Umbilical cord (tissue), 2 donors: ENCODE measurements at places on chromosomes 3 and 15.

DNA sequence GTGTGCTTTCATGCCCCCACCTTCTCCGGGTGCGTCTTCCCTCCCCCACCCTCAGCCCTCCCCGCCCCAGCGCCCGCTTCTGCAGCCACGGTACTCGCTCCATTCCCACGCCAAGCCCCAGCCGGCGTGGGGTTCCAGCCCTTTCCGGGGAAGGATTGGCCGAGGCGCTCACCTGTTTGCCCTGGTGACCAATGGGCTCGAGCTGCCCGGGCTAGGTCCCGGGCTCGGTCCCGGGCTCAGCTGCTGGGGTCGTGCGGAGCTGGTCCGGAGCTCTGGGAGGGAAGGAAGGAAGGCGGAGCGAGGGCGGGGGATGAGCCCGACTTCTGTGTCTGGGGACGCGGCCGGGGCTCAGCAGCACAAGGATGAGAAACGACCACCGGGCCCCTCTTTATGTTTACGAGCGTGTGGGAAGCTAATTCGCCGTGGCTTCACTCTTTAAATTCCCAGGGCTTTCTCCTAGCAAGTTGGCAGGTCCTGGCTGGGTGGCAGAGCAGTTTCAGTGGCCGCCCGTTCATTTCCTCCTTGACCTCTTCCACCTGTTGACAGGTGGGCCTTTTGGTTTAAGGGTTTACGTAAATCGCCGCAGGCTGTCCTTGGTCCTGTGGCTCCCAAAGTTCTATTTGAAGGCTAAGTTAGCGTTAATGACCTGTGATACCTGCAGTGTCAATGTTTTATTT is at the start of gene IGSF10:
TSS of gene IGSF10 (minus strand) at position 288 of the 677 bp plus-strand sequence. CDS start 2,352 bp downstream, outside the sequence.
- peak; percentile 31 for DNase-seq

- no peak for DNase-seq
These were observed 4.5 kb upstream of the C3orf70 start for GRCh38 chr3:185157347-185157746.

GRCh38 chr3:104717828-104718196 is 648.9 kb upstream of the ALCAM start:
- peak; percentile 79 for DNase-seq

DNA sequence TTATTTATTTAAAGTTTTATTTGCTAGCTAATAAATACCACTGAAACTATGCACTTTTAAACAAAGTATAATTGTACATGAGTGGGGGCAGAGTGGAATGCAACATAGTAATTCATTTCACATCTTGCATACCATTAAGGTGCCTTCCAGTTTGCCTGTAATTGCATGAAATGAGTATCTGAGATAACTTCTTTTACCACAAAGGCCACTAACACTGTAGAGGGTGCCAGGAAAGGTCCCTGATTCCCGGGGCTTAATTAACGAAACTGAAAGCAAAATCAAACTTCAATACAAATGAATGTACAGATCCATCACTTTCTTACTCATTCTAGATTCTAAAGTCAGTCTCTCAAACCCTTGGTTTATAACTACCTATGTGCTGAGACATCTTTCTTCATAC is 2.1 kb downstream of the CD47 start:
- DNase-seq = no peak

- DNase-seq = peak; percentile 98
These were observed 90.2 kb downstream of the CERS3 start for GRCh38 chr15:100438570-100438969.

- no peak for DNase-seq
These were observed 19.9 kb upstream of the RPL29 start for GRCh38 chr3:52015438-52016228.

GRCh38 chr3:64011685-64012084 is 11.6 kb downstream of the PSMD6 start:
- no peak for DNase-seq

GRCh38 chr3:134308350-134308891 is 57.8 kb upstream of the RYK start:
- peak; percentile 86 for DNase-seq

DNA sequence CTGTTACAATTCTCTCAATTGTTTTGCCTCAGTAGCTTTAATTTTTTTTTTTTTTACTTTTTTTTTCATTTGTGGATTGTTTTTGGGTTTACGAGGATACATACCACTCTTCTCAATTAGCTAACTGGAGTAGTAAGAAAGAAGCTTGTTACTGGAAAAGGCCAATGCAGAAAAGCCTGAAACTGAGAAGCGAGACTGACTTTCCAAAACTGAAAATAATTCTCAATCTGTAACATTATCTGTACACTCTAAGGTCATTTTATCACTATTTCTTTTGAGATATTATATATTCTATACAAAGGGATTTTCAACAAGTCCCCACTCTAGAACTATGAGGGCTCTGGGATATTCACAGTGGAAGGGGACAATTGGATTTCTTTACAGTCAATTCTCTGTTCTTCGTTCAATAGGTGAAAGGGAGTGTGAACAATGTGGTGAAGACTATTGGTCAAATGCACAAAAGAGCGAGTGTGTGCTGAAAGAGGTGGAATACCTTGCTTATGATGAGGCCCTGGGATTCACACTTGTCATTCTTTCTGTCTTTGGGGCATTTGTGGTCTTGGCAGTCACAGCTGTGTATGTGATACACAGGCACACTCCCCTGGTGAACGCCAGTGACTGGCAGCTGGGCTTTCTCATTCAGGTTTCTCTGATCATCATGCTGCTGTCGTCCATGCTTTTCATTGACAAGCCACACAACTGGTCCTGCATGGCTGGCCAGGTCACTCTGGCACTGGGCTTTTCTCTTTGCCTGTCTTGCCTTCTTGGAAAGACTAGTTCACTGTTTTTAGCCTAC is 83.9 kb upstream of the KCNAB1 start:
- DNase-seq = no peak

- no peak for DNase-seq
These were observed 6.5 kb upstream of the STRC start for GRCh38 chr15:43625106-43625505.

DNA sequence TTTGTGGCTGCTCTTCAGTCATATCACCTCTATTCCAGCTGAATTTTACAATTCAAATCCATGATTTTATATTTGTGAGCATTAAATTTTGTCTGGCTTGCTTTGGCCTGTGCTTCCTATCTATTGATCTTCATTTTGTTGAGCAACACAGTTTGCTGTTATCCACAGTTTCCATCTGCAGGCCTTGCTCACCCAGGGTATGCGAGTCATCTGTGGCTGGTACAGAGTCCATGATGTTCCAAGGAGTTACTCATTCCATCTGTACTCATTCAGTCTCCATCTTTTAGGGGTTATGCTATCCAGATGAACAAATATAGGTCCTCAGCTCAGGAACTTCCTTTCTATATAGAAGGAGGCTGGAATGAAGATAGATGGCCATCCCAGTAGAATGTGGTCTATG is 70.1 kb upstream of the CCK start:
- DNase-seq = no peak

DNA sequence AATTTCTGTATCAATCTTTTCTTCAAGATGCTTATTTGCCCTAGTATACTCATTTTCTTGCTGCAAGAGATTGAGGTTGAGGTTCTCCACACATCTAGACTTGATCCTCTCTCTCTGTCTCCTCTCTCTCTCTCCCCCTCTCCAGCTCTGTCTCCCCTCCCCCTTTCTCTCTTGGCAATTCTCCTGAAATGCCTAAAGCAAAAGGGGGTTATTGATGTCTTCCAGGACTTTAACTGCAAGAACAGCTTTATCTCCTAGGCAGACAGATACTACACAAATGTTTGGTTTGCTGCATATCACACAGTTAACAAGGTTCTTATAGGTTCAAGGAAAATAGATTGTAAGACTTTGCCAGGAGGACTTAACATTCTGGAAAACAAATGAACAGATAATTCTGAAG is 52.1 kb downstream of the TMEM212 start:
- peak; percentile 78 for DNase-seq

GRCh38 chr15:83866692-83867091 is 212.8 kb downstream of the ADAMTSL3 start:
- DNase-seq = peak; percentile 61

GRCh38 chr15:88865498-88866099 is 29.7 kb downstream of the HAPLN3 start:
- no peak for DNase-seq

- DNase-seq = no peak
These were observed 25.1 kb downstream of the NSMCE3 start for GRCh38 chr15:29244544-29244943.

DNA sequence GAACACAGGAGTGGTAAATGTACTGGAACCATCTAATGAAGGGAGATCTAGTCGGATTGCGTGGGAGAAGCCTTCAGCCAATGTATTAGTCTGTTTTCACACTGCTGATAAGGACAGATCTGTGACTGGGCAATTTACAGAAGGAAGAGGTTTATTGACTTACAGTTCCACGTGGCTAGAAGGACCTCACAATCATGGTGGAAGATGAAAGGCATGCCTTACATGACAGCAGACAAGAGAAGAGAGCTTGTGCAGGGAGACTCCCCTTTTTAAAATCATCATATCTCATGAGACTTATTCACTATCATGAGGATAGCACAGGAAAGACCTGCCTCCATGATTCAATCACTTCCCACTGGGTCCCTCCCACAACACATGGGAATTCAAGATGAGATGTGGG is 17.0 kb downstream of the HRG start:
- DNase-seq = no peak

DNA sequence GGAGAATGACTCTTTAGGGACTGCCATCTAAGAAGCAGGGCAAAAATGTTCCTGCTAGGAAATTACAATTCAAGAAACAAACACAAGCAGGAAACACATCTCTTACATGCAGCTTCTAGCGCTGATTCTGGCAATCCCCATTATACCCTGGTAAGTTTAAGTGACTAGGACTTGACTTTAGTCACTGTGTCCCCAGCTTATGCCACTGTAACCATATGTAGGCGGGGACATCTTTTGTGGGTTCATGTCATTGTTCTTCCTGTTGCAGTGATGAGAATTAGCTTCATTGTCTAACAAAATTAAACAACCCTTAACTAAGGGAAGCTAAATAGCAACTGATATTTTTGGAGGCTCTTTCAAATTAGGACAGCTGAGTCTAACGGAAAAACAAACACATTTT is 17.9 kb upstream of the FAM81A start:
- DNase-seq = no peak

- DNase-seq = no peak
These were observed 229.2 kb downstream of the UACA start for GRCh38 chr15:70533931-70534742.

GRCh38 chr3:48960841-48961413 is 29.1 kb upstream of the P4HTM start:
- DNase-seq = no peak

GRCh38 chr3:146554151-146554760 is 9.8 kb upstream of the PLSCR1 start:
- no peak for DNase-seq

GRCh38 chr3:135033737-135034136 is 238.7 kb downstream of the EPHB1 start:
- DNase-seq = no peak

GRCh38 chr3:2098398-2099027 is at the start of gene CNTN4:
TSS of gene CNTN4 (plus strand) at chr3:2098866.
- peak; percentile 95 for DNase-seq

DNA sequence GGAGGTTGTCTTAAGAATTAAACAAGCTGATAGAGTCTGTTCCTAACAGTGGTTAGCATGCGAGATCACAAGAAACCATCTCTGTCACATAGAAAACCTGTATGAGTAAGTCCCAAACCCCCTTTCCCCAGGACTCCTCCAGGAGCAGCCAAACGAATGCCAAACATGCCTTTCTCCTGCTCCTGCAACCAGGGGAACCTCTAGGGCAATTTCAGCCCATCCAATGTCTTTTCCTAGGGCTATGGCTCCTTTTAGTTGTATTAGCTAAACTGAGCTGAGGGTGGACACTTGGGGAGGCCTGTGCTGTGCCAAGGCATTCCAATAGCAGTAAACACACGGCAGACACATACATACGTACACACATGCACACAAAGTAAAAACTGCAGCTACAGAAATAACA is 36.5 kb upstream of the TIMP4 start:
- DNase-seq = no peak

DNA sequence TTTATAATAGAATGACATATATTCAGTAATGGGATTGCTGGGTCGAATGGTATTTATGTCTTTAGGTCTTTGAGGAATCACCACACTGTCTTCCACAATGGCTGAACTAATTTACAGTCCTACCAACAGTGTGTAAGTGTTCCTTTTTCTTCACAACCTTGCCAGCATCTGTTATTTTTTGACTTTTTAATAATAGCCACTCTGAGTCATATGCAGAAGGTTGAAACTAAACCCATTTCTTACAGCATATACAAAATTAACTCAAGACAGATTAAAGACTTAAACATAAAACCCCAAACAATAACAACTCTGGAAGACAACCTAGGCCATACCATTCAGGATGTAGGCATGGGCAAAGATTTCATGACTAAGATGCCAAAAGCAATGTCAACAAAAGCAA is 671.4 kb downstream of the AGBL1 start:
- DNase-seq = no peak

GRCh38 chr3:23590424-23591273 is 215.1 kb upstream of the UBE2E1 start:
- no peak for DNase-seq

GRCh38 chr15:43268111-43269105 is 1.7 kb upstream of the TGM5 start:
- no peak for DNase-seq

- peak; percentile 71 for DNase-seq
These were observed 36.9 kb downstream of the SENP8 start for GRCh38 chr15:72155003-72155621.

GRCh38 chr15:80695911-80696661 is 976 bp downstream of the ABHD17C start:
- peak; percentile 2 for DNase-seq

DNA sequence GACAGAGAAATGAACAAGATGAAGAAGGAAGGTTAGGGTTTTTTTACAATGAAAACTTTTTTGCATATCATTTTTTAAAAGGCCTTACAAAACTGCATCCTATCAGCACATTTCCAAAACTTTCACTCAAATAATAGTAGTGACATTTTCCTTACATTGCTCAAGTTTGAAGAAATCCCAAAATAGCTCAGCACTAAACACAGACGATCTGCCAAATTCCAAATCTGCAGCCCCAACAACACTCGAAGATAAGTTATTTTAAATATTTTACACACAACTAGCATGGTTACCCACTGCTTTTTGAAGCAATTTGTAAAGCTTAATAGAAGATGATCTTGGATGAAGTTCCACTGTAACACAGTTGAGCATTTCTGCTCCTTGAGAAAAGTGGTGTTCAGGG is 535.6 kb upstream of the ALCAM start:
- peak; percentile 71 for DNase-seq

- DNase-seq = peak; percentile 2
These were observed 1237.5 kb downstream of the ZPLD1 start for GRCh38 chr3:103672346-103672745.

- no peak for DNase-seq
These were observed 176.9 kb downstream of the BBX start for GRCh38 chr3:107699682-107700081.

GRCh38 chr15:37824717-37825382 is 109.6 kb upstream of the TMCO5A start:
- peak; percentile 94 for DNase-seq
